ENCODE measurements at places on chromosomes 5 and 9.

DNA sequence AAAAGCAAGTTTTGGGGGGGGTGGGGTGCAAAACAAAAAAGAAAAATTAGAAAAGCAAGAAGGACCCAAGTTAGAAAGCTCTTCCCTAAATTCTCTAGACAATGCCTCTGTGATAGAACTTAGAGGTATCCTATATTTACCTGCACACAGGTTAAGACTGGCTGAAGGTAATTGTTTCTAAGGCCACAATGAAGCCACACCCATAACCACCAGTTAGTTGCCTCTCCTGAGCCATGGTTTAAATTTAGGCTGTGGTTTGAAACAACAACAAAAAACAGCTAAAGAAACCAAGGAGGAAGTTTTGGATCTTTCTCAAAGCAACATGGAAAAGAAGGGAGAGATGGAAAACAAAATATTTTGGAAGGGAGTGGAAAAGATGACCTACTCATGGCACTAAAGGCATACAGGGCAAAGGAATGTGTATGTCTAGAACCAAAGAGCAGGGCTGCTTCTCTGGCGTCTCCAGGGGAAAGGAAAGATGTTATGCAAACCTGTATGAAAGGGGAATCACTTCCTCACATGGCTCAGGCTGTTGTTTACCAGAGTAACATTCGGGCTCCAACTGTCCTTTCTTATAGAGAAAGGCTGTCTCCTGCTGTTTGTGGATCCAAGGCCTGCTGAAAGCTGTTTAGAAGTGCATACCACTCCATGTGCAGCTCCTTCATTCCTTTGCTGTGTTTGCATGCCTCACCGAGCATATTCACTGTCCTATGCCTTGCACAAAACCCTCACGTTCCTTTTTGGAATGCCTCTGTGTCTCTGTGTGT, 408.9 kb upstream of the MPDZ start:
- no peak for DNase-seq

DNA sequence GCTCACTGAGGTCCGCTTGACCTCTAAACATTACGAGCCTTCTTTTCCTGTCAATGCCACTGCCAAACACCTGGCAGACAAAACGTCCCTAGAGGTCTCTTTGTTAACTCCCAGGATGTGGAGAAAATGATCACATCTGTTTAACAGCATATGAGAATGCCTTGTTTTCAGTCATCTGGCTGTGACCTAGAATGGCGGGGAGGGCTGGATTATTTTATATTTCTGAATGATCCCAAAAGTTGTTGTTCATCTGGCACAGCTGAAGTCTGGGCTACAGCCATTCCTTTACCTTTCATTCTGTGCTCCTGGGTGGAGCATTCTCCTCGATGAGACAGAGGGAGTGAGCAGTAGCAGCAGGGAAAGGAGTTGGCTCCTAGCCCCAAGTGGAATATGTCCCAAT, 138.2 kb downstream of the PRDM6 start:
- no peak for DNase-seq

- DNase-seq = no peak
Measured at GRCh38 chr5:147835386-147835798, 3.9 kb upstream of the SPINK1 start.

DNA sequence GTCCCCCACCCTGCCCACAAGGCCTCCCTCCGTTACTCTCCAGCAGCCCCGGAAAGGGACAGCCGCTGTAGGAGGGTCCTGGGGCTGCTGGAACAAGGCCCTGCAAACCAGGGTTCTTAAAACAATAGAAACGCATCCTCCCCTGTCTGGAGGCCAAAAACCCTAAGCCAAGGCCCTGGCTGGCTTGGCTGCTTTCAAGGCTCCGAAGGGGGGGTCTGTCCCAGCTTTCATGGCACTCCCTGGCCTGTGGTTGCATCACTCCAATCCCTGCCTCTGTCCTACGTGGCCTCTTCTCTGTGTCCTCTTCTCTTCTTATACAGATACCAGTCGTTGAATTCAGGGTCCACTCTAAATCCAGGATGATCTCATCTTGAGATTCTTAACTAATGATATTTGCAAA, 7.4 kb upstream of the UBAC1 start:
- no peak for DNase-seq

DNA sequence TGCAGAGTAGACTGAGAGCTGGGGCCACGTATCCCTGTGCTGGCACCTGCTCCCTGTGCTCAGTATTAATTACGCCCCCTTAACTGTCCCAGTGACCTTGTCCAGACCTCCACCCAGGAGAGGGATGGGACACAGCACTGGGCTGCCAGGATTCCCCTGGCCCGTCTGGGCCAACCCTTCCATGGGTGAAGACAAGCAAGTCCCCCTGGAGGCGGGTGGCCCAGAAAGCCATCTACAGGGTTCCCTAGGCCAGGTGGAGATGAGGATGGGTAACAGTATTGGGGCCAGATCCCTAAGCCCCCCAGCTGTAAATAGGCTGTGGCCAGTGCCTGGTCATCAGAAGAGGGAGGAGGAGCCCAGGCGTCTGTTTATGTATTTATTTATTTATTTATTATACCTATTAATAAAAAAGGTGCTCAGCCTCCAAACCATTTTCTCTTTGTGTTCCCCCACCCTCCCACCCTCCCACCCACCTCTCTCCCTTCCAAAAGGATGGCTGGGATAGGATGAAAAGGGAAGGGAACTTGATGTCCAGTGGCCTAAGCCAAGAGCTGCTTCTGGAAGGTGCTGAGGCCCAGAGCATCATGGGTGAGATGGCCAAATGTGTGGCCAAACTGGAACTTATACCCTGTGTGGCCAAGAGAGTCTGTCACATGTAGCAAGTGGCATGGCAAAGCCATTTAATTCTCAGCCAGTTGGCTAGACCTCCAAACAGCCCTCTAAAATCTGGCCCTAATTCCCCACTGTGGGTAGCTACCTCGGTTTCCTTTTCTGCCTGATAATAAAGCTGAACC, 43.4 kb upstream of the TESK1 start:
- no peak for DNase-seq

DNA sequence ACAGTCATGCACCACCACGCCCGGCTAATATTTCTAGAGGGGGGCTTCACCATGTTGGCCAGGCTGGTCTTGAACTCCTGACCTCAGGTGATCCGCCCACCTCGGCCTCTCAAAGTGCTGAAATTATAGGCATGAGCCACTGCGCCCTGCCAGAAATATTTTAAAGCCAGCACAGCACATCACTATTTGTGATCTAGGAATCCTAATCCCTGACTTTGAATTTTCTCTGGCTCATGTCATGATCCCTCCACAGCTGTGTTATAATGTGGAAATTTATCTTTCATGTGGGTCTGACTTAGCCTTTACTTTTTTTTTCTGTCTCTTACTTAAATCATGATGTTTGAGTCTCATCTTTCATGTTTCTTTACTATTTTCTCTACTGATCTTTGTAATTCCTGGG, 18.7 kb upstream of the ITGA1 start:
- no peak for DNase-seq

DNA sequence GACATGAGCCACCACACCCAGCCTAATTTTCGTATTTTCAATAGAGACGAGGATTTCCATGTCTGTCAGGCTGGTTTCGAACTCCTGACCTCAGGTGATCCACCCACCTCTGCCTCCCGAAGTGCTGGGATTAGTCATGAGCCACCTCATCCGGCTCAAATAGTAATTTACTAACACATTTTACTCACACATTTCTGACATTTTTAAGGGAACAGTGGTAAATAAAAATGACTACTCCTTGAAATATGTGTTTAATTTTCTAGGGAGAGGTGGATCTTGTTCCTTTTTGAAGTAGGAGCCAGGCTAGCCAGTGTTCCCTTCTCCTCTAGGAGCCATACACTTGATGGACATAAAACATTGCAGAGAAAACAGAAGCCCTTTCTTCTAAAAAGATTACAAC, 55.2 kb upstream of the ERBIN start:
- peak; percentile 33 for DNase-seq

DNA sequence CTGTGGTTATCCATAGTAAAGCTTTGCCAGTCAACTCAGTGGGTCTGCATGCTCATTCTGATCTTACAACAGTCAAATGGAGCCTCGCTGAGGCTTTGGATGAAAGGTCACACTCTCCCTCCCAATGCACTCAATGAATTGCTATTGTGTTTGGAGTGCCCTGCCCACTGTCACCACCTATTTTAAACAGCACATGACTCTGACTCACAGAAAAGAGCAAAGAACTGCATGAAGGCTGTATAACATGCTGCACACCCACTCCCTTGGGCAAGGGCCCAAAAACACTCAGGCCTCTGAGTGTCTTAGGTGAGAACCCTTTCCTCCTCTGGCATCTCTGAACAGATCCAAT, 118.7 kb upstream of the CCDC112 start:
- no peak for DNase-seq

GRCh38 chr9:105510024-105510423, 47.9 kb upstream of the FKTN start:
- DNase-seq = peak; percentile 47

GRCh38 chr9:125177888-125178287, 11.7 kb downstream of the PPP6C start:
- DNase-seq = no peak

DNA sequence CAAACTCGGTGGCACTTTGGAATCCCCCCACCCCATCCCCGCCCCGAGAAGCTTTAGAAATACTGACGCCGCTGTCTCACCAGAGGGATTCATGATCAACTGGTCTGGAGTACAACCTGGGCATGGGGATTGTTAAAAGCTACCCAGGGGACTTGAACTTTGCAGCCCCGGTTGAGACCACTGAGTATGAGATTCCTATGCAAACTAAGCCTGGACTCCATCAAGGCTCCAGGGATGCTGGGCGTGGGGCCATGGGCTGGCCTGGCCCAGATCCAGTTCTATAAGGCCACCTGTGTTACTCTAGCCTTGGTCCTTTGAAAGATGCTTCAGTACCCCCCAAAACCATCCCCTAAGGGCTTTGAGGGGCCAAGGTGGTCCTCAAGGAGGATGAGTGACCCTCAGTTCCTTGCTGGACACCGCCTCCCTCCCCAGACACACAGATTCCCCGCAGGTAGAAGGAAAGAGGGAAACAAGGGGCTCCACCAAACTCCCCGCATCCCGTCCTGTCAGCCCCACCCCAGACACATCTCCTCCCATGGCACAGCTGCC, 68.5 kb downstream of the MRPL36 start:
- DNase-seq = no peak

DNA sequence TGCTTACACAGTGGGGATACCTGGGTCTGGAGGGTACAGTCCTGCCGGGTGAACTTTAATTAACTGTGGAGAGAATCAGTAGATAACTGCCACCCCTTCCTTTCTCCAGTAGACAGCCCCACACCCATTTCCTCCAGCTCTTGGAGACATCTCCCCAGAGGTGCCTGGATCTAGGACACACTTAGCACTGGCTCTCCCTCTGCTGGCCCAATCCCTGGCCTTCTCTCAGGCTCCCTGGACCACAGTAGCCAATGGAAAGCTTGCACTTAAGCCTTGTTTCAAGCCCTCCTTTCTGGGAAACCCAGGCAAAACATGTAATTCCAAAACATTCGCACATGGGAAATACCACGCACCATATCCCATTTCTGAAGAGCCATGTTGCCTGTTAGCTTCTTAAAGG, 169.2 kb upstream of the GAS1 start:
- DNase-seq = no peak

DNA sequence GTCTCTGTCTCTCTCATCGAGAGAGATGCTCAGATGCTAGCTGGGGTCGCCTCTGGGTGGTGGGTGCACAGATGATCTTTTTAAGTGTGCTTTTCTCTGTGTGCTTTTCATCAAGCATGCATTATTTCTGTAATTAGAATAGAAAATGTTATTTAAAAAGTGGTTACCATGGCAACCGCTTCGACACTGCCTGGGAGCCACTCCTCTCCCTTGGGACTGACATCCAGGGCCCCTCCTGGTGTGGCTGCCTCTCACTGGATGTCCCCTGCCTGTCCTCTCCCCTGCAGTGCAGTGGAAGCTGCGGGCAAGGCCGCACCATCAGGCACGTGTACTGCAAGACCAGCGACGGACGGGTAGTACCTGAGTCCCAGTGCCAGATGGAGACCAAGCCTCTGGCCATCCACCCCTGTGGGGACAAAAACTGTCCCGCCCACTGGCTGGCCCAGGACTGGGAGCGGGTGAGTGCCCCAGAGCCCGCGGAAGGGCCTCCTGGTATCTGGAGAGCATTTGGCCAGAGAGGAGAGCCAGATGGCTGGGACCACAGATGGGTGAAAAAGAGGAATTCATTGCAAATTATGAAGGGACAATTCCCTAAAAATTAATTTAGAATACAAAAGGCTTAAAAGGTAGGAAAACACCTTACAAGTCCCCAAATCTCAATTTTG, 34.7 kb downstream of the ADAMTSL2 start:
- DNase-seq = no peak

DNA sequence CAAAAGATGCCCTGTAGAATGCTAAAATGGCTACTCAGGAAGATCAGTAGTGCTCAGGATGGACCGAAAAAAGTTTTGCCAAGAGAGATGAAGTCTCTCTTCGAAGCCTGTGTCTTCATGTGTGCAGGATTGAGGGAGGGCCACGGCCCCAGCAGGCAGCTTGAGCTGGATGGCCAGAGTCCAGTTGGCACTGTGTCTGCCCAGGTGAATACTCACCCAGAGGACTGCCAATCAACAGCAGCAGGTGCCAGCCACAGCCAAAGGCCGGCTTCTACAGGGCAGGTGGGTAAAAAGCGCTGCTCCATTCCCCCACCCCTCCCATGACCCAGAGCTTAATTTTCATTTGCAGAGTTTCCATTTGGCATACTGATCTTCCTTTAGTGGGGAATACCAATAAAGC, 287.9 kb upstream of the ZNF608 start:
- DNase-seq = no peak

DNA sequence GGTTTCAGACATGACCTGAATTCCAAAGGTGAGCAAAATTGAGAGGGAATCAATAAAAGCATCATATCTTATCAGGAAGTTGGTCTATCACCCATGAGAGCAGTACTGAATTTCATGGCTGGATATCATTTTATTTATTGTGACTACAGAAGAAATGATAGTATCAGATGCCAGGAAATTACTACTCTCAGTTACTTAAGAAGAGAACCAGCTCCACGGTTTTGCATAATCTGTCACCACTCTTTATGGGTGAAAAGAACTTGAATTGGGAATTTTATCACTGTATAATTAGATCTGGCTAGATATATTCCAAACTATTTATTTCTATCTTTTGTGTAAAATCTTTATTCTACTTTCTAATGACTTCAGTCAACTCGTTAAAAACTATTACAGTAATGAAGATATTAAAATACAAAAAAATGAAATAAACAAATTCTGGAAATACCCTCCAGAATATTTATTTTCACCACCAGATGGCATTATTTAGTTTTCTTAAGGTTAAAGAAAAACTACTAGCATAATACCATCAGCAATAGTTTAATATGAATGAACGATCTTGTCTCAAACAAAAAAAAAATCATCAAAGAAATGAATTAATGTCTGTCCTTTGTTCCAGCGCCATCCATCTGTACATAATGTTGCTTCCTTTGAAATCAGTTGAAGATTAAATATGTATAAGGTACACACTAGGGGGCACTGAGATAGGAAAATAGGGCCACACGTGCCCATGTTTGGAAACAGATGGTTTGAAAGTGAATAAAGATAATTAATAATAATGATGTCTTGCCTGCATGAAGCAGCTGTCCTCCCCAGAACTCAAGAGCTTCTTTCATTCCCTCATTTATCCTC, 84.7 kb upstream of the SLCO6A1 start:
- DNase-seq = peak; percentile 8

Measured in fibroblast of gingiva (primary cell).